Heart left ventricle (tissue), 16 donors: ENCODE measurements at places on chromosomes 4 and X. TPM values are rescaled to one million over a fixed set of nuclear protein-coding genes. Genes with fewer than 3 reads are reported as not detected.

The PCSK1N gene
- total RNA-seq = 3.9 TPM

The ADH1C gene
- 2.8 TPM for total RNA-seq

The GAGE13 gene
- total RNA-seq = not detected

The HTN1 gene
- not detected for total RNA-seq

The PRSS12 gene
- total RNA-seq = not detected

The STATH gene
- not detected for total RNA-seq

The SOX3 gene
- not detected for total RNA-seq

The CPZ gene
- not detected for total RNA-seq

The NKX6-1 gene
- not detected for total RNA-seq

The PDZD4 gene
- total RNA-seq = 2.3 TPM

The DRP2 gene
- 0.11 TPM for total RNA-seq

The DACH2 gene
- not detected for total RNA-seq

- H3K4me1 ChIP-seq = no peaks in the 10 kb centered on the region
- H3K27me3 ChIP-seq = no peaks in the 10 kb centered on the region
- no peak overlapping the region for H3K27ac ChIP-seq
- no peak overlapping the region for H3K4me3 ChIP-seq
- no peak for DNase-seq
These were observed 127.5 kb upstream of the RADX start for GRCh38 chrX:106484233-106484632.

GRCh38 chr4:187027272-187027671 lies 303.6 kb upstream of the FAT1 start:
- H3K27me3 ChIP-seq = no peaks in the 10 kb centered on the region
- no peaks in the 10 kb centered on the region for H3K36me3 ChIP-seq

GRCh38 chr4:38385093-38386004 lies 278.6 kb upstream of the KLF3 start:
- no peak overlapping the region for H3K4me3 ChIP-seq
- no peaks in the 10 kb centered on the region for H3K27me3 ChIP-seq
- H3K27ac ChIP-seq = no peak overlapping the region
- no peaks in the 10 kb centered on the region for H3K36me3 ChIP-seq
- H3K4me1 ChIP-seq = peaks cover 7% of the 10 kb centered on the region

DNA sequence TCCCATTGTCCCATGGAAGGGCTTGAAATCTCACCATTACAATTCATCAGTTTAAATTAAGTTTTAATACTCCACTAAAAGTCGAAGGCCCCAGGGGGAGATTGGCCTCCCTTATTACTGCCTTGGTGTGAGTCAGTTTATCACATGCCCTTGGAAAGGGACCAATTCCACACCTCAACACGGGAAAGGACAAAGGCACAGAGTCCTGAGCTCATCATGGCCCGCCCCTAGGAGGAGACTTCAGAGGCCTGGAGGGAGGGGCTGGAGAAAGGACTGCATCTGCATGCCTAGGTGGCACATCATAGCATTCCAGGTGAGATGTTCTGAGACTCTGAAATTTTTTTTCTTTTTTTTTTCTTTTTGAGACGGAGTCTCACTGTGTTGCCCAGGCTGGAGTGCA lies 2.8 kb upstream of the SEL1L3 start:
- H3K36me3 ChIP-seq = no peaks in the 10 kb centered on the region
- H3K4me1 ChIP-seq = peaks cover 12% of the 10 kb centered on the region
- H3K27me3 ChIP-seq = no peaks in the 10 kb centered on the region
- DNase-seq = no peak
- no peak overlapping the region for H3K27ac ChIP-seq

DNA sequence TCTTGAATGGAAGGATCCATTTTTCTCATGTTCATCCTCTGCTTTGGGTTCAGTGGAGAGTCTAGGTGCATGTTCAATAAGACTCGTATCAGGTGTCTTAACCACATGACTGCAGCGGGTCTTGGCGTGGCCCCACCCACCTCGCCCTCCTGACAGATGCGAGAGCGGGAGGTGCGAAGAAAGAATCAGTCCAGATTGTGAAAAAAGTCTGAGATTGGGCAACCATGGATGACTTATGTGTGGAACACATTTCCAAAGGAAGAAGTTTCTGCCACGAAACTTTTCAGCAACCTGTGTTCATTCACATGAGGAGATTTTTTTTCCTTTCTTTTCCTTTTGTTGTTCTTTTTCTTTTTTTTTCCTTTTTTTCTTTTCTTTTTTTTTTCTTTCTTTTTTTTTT lies 66.8 kb downstream of the NSD2 start:
- no peaks in the 10 kb centered on the region for H3K27me3 ChIP-seq
- H3K4me3 ChIP-seq = no peak overlapping the region
- H3K4me1 ChIP-seq = no peaks in the 10 kb centered on the region
- no peak for DNase-seq
- H3K27ac ChIP-seq = no peak overlapping the region

GRCh38 chr4:6277139-6277802 lies 7.6 kb downstream of the WFS1 start:
- peak overlapping the region; percentile 76 for H3K27ac ChIP-seq
- no peaks in the 10 kb centered on the region for H3K27me3 ChIP-seq
- no peak overlapping the region for H3K4me3 ChIP-seq
- H3K36me3 ChIP-seq = peaks cover 6% of the 10 kb centered on the region
- DNase-seq = peak; percentile 70

DNA sequence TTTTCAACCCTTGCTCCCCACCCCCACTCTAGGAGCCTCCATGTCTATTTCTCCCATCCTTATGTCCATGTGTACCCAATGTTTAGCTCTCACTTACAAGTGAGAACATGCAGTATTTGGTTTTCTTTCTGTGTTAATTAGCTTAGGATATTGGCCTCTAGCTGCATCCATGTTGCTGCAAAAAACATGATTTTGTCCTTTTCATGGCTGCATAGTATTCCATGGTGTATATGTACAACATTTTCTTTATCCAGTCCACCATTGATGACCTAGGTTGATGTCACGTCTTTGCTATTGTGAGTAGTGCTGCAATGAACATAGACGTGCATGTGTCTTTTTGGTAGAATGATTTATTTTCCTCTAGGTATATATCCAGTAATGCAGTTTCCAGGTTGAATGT lies 472.8 kb downstream of the ZNF674 start:
- no peak overlapping the region for H3K27ac ChIP-seq
- no peak overlapping the region for H3K4me3 ChIP-seq
- no peaks in the 10 kb centered on the region for H3K36me3 ChIP-seq
- H3K27me3 ChIP-seq = no peaks in the 10 kb centered on the region
- H3K4me1 ChIP-seq = no peaks in the 10 kb centered on the region
- no peak for DNase-seq

GRCh38 chr4:184921456-184921855 lies 95.7 kb upstream of the ACSL1 start:
- H3K36me3 ChIP-seq = no peaks in the 10 kb centered on the region
- no peak overlapping the region for H3K27ac ChIP-seq
- H3K4me1 ChIP-seq = no peaks in the 10 kb centered on the region

DNA sequence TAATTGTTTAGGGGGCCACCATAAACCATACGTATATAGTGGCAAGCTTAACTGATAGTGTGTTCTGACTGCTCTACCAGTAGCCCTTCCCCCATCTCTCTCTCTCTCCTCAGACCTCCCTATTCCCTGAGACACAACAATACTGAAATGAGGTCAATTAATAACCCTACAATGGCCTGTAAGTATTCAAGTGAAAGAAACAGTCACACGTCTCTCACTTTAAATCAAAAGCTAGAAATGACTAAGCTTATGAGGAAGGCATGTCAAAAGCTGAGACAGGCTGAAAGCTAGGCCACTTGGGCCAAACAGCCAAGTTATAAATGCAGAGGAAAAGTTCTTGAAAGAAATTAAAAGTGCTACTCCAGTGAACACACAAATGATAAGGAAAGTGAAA lies 78.0 kb downstream of the PRDM5 start:
- no peaks in the 10 kb centered on the region for H3K27me3 ChIP-seq
- H3K4me3 ChIP-seq = no peak overlapping the region
- peaks cover 6% of the 10 kb centered on the region for H3K4me1 ChIP-seq
- no peak for DNase-seq
- no peaks in the 10 kb centered on the region for H3K36me3 ChIP-seq

DNA sequence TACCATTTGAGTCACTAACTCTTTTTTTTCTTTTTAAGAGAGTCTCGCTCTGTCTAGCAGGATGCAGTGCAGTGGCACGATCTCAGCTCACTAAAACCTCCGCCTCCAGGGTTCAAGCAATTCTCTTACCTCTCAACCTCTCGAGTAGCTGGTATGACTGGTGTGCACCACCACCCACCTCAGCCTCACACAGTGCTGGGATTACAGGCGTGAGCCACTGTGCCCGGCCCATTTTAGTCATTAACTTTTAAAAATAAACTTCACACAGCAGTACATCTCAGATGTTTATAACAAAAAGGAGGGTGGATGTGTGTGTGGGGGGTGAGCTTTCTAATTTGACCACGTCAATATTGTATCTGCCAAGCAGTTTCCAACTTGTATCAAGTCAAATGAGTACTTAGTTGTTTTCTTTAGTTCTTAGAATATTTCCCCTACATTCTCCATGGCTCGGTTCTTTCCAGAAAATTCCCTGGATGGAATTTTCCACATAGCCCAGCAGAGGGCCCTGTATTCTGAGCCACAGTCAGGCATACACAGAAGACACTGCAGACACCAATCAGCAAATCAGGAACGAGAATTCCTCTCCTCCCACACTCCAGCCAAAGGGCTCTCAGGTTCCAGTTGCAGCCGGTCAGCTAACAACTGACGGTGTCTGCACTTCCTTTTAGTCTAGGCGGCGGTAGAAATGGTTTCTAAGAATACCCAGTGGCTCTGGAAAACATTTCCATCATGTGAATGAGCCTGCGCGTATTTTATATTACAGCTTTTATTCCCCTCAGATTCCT lies 20.1 kb upstream of the ARAF start:
- peak overlapping the region; percentile 68 for H3K27ac ChIP-seq
- no peaks in the 10 kb centered on the region for H3K36me3 ChIP-seq
- no peak overlapping the region for H3K4me3 ChIP-seq
- H3K27me3 ChIP-seq = no peaks in the 10 kb centered on the region

DNA sequence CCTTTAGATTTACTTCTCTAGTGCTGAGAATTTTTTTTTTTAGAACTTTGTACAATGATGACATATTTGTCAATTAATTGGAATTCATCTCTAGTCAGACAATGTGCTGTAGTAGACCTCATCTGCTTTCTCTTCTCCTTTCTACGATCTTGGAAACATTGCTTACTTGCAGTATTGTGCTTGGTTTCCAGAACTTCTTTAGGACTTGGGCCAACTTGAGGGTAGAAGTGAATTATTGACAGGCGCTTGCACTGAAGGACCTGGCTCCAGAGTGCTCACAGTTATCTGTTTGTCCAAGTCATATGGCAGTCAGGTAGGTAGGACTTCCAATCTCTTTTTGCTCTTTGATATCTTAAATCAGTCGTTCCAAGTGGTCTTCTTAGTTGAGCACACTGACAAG lies 39.6 kb downstream of the FNIP2 start:
- peaks cover 61% of the 10 kb centered on the region for H3K4me1 ChIP-seq
- no peak for DNase-seq
- peak overlapping the region; percentile 23 for H3K4me3 ChIP-seq
- no peaks in the 10 kb centered on the region for H3K36me3 ChIP-seq

DNA sequence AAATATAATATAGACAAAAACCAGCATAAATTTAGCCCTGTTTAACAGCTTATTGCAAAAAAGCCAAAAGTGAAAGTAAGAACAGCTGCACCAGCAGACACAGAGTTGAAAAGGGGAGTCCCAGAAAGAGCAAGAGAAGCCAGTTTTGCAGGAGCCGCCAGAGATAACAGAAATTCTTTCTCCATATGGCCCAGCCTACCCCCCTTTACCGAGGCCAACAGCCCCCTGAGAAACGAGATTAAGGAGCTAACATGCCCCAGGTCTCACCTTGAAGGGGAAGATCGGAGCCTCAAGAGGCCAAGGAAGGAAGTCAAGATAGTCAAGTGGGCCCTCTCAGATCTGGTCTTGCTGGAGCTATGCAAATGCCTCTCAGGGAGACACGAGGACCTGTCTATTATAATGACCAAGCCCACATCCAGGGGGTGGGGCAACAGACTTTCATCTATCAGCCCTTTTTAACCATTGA lies 4.8 kb downstream of the ACOX3 start:
- peak overlapping the region; percentile 60 for H3K27ac ChIP-seq
- H3K36me3 ChIP-seq = no peaks in the 10 kb centered on the region
- no peak for DNase-seq
- no peaks in the 10 kb centered on the region for H3K27me3 ChIP-seq

GRCh38 chr4:39330353-39330752 lies 35.8 kb downstream of the RFC1 start:
- no peaks in the 10 kb centered on the region for H3K27me3 ChIP-seq
- peaks cover 18% of the 10 kb centered on the region for H3K36me3 ChIP-seq
- peaks cover 2% of the 10 kb centered on the region for H3K4me1 ChIP-seq
- H3K27ac ChIP-seq = no peak overlapping the region
- H3K4me3 ChIP-seq = no peak overlapping the region

- H3K4me3 ChIP-seq = no peak overlapping the region
- H3K27ac ChIP-seq = no peak overlapping the region
- H3K4me1 ChIP-seq = peaks cover 15% of the 10 kb centered on the region
- H3K27me3 ChIP-seq = no peaks in the 10 kb centered on the region
- H3K36me3 ChIP-seq = no peaks in the 10 kb centered on the region
- no peak for DNase-seq
These were observed 25.6 kb downstream of the FHDC1 start for GRCh38 chr4:152961773-152962115.

GRCh38 chrX:129842510-129843208 lies 1.0 kb downstream of the ZDHHC9 start:
- H3K4me1 ChIP-seq = peaks cover 3% of the 10 kb centered on the region
- peak overlapping the region; percentile 74 for H3K27ac ChIP-seq
- H3K4me3 ChIP-seq = peak overlapping the region; percentile 71

- no peak overlapping the region for H3K4me3 ChIP-seq
- H3K36me3 ChIP-seq = no peaks in the 10 kb centered on the region
- no peaks in the 10 kb centered on the region for H3K27me3 ChIP-seq
- peaks cover 32% of the 10 kb centered on the region for H3K4me1 ChIP-seq
These were observed 17.1 kb downstream of the USP46 start for GRCh38 chr4:52641854-52642563.

- no peaks in the 10 kb centered on the region for H3K36me3 ChIP-seq
- no peaks in the 10 kb centered on the region for H3K27me3 ChIP-seq
- no peak for DNase-seq
- no peak overlapping the region for H3K27ac ChIP-seq
These were observed 132.6 kb downstream of the ADGRL3 start for GRCh38 chr4:61332693-61333092.
